Urothelium cell line (cell line): ENCODE measurements at places on chromosomes 5 and 9.

DNA sequence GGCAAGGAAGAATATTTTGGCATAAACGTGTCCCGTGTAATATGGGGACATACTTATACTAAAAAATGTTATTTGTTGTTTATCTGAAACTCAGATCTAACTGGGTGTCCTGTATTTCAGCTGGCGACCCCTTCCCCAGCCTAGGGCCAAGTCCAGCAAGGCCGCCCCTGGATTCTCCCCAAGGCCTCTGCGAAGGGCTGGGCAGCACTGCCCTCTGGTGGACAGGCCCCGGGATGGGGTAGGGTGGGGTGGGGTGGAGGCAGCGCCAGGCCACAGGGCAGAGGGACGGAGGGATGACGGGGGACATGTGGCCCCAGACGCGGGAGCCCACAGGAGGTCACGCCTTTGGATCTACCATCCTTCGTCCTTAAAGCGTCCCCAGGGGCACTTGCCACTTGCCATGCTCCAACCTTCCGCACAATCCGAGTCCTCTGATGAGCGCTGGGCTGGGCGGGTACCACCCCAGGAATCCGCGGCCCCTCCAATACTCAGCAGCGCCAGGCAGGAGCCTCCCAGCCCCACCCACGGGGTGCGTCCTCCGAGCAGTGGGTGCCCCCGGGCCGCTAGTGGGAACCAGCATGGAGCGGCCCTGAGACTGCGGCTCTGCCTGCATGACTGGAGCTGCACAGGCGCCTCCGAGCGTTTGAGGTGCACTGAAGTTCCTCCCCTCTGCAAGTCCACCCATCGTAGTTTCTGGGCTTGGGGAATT lies 7.1 kb upstream of the AGPAT2 start:
- DNase-seq, result peak; percentile 74

- DNase-seq, result no peak
Measured at GRCh38 chr9:92614763-92615461, 55.0 kb downstream of the IPPK start.

DNA sequence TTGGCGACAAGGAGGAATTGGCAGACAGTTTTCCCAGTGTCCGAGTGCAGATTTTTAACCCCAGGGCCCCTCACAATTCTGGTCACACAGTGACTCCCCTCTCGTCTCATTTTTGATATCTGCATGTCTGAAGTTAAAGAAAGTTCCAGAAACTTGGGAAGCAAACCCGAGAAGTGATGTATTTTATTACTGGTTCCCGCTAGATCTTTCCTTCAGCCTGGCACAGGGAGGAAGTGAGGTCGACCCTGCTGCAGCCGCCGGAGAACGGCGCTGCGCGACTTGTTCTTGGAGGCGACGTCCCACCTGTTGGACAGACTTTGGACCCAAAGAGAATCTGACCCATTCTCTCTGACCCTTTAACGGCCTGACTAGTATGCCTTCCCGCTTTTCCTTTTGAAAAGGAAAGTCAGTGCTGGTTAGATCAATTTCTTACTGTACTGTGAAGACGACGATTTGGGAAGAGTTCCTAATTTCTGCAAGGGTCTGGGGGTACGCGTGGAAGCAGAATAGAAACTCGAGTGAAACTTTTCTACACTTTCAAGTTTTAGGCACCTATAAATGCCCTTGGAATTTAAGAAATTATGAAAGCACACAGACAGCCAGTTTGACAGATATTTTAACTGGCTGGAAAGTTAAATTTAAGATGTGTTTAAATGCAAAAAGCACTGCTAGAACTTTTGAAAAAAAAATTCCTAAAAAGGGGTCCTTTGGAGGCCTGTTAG lies 744 bp downstream of the OTULIN start:
- DNase-seq, result peak; percentile 58

DNA sequence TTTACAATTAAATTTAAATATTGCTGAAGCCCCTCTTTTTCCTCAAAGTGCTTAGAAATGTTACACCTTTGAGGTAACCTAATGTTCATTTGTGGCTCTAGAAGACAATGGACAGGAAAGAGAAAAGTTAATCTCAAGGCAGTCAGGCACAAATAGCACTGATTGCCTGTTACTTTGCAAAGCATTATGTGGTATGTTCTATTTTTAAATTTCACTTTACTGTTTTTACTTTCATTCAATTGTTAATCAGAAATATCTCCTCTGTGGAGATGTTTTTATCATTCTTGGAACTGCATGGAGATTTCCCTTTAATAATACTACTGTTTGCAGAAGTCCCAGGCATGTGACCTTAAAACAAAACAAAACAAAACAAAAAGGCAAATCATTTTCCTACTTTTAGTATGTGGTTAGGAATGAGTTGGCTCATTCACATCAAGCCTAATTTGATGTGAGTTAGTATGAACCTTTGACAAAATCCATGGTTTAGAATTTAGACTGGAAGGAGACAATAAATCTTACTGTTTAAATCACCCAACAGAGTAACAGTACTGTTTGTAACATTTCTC lies 67.5 kb downstream of the CWC27 start:
- no peak for DNase-seq
